Stimulated activated CD8-positive, alpha-beta memory T cell treated with anti-CD3 and anti-CD28 coated beads, Interleukin-7, amount 100 ng/mL, for 4 hours (primary cell): ENCODE measurements at places on chromosomes 5 and 9.

GRCh38 chr5:56434986-56435385, 201.9 kb upstream of the ANKRD55 start:
- no peak for DNase-seq

- DNase-seq = no peak
Measured at GRCh38 chr9:84239343-84239742, 101.2 kb downstream of the SLC28A3 start.

DNA sequence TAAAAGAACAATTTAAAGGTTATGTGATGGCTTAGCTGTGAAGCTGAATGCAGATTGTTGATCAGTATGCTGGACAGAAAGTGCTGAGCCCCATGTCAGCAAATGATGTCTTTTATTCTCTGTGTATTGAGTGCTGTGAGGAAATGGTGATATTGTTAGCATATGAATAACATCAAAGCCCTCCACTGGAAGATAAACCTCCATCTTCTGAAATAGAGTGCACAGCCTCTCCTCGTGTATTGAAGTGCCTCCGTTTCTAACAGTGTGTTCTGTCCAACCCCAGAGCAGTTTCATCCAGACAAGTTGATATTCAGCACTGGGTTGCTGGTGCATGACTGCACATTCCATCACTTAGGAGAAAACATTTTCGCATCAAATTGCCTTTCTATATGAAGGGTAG, 242.9 kb downstream of the CSNK1G3 start:
- DNase-seq = no peak

DNA sequence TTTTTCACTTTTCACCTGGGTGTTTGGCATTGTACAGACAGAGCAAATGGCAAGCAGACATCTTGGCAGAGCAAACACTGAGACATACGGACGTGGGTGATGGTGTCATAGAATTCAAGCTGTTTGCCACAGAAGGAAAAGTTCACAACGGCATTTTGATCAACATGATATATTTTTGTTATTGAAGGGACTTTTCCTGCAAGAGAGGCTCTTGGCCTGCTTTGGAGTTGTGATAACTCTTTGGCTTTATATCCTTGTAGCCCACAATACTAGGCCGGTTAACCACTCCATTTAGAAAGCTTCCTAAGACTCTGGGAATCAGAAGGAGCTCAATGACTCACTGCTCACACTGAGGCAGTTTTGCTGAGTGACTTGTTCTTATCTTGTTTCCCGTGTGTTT, 1038.3 kb downstream of the TLE1 start:
- no peak for DNase-seq

- no peak for DNase-seq
Measured at GRCh38 chr5:155554500-155554899, 540.9 kb downstream of the KIF4B start.

DNA sequence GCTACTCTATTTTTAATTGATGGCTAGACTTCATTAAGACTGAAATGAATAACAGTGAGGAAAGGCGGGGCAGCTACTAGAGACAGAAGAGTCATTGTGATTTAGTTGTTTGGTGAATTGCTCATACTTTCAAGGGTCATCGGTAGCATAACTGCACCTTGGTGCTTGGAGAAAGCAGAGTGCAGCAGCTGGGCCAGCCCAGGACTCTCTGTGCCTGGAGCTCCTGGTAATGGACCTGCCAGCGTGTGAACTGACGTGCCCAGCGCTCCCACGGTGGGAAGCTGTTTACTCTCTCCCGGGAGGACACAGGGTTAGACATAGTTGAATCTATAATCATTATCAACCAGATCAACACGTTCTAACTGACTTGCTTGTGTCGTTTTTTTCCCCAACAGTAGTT, 42.9 kb downstream of the LURAP1L start:
- no peak for DNase-seq
